MV-4-11 (cell line): ENCODE measurements at places on chromosomes 16 and 17.

- DNase-seq: no peak
Observed at GRCh38 chr16:49602201-49602975, 228.8 kb downstream of the C16orf78 start.

GRCh38 chr17:62167076-62167475, 102.0 kb upstream of the MED13 start:
- no peak for DNase-seq

- no peak for DNase-seq
Observed at GRCh38 chr16:81651758-81652718, 127.1 kb upstream of the PLCG2 start.

- DNase-seq: peak; percentile 75
Observed at GRCh38 chr16:50103764-50104163, 38.0 kb downstream of the HEATR3 start.

GRCh38 chr16:54504372-54504771, 217.8 kb upstream of the IRX3 start:
- DNase-seq: no peak
